Right forelimb (tissue), 1 donor: ENCODE measurements at places on chromosomes 12 and 14.

DNA sequence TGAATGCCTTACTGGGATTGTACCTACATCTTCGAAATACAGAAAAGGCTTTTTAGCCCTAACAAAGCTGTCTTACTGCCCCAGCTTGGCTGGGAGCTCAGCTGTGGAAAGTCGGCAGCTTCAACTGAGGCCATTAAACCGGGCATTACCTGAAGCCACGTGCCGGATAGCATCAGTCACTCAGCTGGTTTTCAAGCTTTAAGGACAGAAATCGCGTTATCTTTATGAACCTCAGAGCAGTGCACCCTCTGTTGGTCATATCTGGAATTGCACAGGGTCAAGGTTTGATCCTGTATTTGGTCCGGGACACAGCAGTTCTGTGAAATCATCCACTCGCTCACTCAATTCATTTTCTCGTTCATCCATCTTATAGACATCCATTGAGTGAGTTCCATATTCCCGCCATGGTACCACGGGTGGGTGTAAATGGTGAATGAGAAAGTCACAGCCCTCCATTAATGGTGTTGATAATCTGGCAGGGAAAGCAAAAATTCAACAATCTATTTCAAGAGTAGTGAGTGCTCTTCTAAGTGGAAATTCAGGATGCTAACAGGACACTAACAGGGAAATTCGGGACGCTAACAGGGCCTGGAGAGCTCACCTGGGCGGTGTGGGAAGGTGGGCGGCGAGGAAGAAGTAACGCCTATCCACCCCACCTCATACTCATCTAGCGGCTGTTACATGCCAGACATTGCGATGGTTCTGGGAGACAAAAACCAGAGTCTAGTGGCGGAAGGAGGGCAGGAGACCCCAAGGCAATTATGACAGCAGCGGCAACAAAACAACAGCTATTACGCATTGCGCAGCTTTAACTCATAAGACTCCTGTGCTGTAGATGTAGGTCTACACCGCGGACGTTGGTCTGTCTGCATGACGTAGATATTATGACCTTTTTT is 60.6 kb upstream of the TCL1A start:
- no peak for DNase-seq

DNA sequence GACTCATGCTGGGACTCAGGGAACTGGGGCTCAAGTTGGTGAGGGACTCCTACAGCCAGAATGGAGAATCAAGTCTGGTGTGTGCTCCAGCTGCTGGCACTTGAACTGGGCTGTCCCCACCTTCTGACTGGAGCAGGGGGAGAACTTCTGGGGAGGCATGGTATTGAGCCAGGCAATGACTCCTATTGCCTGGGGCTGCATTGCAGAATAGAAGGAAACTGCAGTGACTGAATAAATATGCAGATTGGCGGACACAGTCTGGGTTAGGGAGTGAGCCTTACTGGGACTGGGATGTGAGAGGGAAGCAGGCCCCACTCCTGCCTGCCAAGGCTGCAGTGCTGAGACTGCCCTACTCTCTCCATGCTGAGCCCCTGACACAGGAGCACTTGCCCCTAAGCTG is 8.8 kb upstream of the ZNF268 start:
- DNase-seq, result no peak

GRCh38 chr12:122980183-122981035 is at the start of gene ARL6IP4:
Gene ARL6IP4, plus strand, starts transcription at chr12:122980681. Its CDS starts 459 bp downstream, at chr12:122981140.
- peak; percentile 84 for DNase-seq

DNA sequence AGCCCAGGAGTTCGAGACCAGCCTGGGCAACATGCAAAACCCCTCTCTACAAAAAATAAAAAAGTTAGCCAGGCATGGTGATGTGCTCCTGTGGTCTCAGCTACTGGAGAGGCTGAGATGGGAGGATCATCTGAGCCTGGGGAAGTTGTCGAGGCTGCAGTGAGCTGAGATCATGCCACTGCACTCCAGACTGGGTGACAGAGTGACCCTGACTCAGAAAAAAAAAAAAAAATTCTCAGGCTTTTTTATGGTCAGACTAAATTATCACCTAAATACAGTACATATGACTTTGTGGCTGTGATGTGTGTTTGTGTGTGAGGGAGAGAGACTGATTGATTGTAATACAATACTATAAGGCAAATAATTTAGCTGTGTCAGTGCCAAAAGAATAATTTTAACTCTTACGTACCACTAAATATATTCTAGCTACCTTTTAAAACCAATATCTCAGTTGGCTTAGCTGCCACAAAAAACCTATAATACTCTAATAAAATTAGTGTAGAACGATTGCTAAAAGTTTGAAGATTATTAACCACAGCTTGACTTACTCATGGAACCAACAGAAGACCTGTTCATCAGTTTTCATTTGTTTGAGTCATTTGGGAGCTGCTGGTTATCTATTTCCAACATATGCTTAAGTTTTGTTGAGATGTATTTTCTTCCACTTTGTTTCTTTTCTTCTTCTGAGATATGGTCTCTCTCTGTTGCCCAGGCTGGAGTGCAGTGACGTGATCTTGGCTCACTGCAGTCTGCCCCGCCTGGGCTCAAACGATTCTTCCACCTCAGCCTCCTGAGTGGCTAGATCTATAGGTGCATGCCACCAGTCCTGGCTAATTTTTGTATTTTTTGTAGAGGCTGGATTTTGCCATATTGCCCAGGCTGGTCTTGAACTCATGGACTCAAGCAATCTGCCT is 58.0 kb downstream of the DIP2B start:
- DNase-seq, result no peak

GRCh38 chr14:92198804-92199203 is 77.0 kb downstream of the CPSF2 start:
- no peak for DNase-seq

- no peak for DNase-seq
Measured at GRCh38 chr14:89807151-89807550, 147.4 kb downstream of the EFCAB11 start.
